ENCODE measurements at places on chromosomes 16 and 17. TPM values are rescaled to one million over a fixed set of nuclear protein-coding genes. Genes with fewer than 3 reads are reported as not detected.

GRCh38 chr17:78705071-78705470, 77.0 kb downstream of the CYTH1 start:
- DNase-seq, result no peak

DNA sequence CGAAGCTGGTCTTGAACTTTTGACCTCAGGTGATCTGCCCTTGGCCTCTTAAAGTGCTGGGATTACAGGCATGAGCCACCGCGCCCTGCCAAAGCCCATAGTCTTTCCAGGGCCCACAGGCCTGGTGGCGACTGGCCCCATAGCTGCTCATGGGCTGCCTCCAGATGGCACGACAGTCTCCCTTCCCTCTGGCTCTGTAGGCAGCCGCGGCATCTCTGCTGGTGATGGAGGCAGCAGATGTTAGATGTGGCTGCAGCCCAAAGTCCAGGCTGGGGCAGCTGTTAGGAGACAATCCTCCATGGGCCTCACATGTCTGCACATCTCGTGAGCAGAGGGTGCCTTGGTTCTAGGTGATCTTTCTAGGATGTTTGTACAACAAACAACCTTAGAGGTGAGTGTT, 69.7 kb upstream of the DNAJA2 start:
- DNase-seq, result no peak

The GABARAPL2 gene
- total RNA-seq, result 76.2 TPM

DNA sequence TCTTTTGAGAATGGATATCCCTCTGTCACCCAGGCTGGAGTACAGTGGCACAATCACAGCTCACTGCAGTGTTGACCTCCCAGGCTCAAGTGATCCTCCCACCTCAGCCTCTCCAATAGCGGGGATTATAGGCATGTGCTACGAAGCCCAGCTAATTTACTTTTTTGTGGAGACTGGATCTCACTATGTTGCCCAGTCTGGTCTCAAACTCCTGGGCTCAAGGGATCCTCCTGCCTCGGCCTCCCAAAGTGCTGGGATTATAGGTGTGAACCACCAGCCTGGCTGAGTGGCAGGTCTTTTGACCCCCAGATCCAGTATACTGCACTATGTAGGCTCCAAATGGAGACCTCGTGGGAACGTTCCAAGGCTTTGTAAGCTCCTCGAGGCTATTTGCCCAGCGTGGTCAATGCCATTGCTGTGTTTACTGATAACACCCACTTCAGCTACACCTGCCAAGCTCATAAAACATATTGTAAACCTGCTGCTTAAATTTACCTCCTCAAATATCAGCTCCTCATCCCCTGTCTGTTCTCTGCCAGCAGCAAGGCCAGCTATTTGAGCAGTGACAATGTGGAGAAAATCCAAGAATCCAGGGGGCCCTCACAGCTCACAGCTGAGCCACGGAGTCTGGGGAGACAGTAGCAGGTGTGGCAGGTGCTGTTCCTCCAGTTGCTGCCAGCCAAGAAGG, 16.2 kb upstream of the KIFC3 start:
- no peak for DNase-seq

- DNase-seq, result no peak
These were observed 8.7 kb downstream of the DNAI2 start for GRCh38 chr17:74282587-74283370.

DNA sequence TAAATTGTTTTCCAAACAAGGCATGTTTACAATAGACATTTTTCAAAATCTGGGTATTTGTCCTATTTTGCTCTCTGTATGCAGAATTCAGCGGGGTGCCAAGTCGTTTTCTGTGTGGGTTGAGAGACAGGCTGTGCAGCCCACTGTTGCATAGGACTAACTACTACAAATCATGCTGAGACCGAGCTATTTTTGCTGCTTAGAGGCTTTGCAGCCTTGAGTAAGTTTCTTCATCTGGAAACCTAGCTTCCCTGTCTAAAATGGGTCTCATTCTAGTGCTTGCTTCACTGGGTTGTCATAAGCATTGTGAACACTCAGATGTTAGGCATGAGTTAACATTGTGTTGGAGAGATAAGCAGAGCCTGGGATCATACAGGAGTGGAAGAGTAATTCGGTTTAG, 1.3 kb downstream of the PRPSAP2 start:
- no peak for DNase-seq
